ENCODE measurements at places on chromosomes 1 and 21.

GRCh38 chr1:2446394-2446793 lies 29.7 kb upstream of the PLCH2 start:
- DNase-seq = no peak

DNA sequence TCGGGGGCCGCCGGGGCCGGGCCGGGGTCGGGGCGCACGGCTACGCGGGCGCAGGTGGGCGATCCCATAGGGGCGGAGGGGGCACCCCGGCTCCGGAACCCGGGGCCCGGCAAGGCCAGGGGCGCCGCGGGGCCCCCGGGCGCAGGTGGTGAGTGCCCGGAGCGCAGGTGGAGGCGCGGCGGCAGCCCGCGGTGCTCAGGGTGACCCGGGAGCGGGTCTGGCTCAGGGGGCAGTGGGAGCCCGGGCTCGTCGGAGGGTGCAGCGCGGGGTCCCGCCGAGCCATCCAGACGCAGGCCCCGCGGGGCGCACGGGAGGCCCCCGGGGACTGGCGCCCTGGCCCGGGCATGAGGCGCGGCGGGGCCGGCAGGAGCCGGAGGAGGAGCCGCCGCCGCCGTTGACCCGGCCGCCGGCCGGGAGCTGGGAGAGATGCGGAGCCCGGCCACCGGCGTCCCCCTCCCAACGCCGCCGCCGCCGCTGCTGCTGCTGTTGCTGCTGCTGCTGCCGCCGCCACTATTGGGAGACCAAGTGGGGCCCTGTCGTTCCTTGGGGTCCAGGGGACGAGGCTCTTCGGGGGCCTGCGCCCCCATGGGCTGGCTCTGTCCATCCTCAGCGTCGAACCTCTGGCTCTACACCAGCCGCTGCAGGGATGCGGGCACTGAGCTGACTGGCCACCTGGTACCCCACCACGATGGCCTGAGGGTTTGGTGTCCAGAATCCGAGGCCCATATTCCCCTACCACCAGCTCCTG lies 489 bp downstream of the CELSR2 start:
- DNase-seq = no peak

DNA sequence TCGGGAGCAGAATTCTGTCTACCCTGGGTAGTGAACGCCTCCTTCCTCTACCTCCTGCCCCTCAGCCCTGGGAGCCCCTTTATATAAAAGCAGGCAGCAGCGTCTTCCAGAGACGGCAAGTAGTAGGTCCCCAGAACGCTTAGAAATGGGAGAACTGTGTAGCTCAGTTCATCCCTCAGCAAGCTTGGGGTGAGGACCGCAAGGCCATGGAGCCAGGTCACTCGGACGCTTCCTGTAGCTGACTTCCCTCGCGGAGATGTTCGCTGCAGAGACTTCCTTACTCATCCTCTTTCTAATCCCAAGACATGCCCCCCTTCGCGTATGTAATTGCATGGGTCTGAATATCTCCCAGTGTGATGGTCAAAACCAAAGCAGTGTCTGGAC lies 141.4 kb upstream of the COA6 start:
- DNase-seq = no peak

DNA sequence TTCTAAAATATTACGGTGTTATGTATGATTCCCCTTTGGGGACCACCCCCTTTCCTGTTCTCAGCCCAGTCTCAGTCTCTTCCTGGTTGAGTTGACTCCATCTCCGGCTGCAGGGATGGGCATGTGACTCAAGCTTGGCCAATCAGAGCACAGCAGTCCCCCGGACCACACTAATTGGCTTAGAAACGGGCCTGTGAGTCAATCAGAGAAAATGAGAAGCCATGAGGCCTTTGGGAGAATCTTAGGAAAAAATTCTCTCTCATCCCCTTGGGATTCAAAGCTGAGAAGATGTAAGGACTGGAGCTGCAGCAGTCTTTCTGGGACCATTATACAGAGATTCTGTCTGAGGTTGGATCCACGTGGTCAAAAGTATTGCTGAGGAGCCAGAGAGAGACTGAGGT lies 10.7 kb upstream of the FHAD1 start:
- DNase-seq = no peak

DNA sequence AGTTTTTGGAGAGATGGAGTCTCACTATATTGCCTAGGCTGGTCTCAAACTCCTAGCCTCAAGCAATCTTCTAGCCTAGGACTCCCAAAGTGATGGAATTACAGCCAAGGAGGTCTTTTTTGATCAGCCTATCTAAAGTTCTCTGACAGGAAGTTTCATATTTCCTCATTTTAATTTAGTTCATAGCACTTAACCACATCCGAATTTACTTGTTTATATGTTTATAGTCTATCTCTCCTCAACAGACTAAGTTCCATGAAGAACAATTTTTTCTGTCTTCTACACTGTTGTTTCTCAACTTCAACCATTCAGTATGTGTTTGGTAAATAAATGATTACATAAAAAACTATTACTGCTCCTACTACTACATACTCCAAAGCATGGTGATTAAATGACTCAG lies 47.9 kb downstream of the GON4L start:
- no peak for DNase-seq

- no peak for DNase-seq
Observed at GRCh38 chr1:38194472-38194871, 147.9 kb upstream of the POU3F1 start.

DNA sequence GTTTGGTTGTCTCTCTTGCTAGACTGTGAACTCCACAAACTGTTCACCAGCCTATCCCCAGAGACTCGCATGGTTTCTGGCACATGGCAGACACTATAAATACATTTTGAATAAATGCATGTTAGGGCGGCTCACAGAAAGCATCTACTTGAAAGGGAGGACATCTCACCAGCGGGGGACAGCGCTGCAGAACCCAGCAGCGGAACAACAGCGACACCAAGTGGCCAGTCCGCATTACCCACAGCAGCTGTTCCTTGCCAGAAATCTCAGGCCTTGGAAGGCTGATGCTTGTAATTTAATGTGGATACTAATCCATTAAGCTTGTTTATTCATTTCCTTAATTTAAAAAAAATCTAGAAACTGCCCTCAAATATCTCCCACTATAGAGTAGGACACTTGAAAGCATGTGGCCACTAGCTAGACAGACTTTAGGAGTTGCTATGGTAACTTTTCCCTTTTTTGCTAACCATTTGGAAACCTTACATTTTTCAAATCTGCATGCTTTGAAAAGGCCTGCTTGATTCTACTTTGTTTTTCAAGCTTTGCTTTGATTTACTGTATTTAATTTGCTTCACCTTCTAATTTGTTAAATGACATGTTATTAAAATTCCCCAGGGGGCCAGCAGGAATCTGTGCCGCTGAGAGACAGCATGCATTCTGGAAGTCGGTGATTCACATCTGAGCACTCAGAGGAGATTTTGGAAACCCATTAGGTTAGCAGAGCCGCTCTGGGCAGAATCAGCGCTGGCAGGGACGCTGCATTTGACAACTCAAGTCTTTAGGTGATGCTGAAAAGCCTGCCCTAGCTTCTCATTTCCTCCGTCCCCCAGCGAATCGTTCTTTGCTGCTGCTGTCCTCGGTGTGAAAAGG lies 63.5 kb upstream of the SSX2IP start:
- DNase-seq = peak; percentile 44

Measured in NCI-H1048 (cell line).